Smooth muscle cell of the brain vasculature (primary cell): ENCODE measurements at places on chromosomes 6 and 20.

GRCh38 chr6:159117046-159117445 lies 52.2 kb upstream of the FNDC1 start:
- no peak for DNase-seq

DNA sequence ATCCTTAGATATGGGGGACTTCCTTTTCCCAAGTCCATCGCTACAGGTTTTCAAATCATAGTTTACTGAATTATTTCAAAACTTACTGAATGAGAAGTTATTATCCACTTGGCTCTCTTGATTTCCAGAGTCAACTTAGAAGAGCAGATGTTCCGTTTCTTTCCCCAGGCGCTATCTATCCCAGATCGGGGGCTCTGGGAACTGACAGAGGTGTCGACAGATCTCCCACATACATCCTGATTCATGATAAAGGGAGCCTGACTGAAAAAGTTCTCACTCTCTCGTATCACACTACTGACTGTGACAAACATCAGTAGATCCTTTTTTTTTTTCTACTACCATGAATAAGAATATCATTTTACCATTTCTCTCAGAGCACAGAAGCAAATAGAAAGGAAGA lies 654.8 kb downstream of the RNF144B start:
- no peak for DNase-seq

DNA sequence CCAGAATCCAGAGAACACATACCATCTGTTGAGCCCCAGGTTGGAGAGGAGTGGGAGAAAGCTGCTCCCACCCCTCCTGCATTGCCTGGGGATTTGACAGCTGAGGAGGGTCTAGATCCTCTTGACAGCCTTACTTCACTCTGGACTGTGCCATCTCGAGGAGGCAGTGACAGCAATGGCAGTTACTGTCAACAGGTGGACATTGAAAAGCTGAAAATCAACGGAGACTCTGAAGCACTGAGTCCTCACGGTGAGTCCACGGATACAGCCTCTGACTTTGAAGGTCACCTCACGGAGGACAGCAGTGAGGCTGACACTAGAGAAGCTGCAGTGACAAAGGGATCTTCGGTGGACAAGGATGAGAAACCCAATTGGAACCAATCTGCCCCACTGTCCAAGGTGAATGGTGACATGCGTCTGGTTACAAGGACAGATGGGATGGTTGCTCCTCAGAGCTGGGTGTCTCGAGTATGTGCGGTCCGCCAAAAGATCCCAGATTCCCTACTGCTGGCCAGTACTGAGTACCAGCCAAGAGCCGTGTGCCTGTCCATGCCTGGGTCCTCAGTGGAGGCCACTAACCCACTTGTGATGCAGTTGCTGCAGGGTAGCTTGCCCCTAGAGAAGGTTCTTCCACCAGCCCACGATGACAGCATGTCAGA lies 77.4 kb downstream of the ASXL1 start:
- no peak for DNase-seq

DNA sequence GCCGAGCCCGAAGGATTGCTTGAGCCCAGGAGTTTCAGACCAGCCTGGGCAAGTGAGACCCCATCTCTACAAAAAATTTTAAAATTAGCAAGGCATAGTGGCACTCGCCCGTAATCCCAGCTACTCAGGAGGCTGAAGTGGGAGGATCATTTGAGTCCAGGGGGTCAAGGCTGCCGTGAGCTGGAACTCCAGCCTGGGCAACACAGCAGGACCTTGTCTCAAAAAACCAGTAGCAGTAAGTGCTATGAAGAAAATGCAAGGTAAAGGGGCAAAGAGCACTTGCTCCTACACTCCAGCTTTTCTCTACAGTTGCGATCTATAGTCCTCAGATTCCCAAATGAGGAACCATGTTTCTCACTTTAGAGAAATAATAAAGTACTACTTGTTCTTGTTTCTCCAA lies 1.8 kb upstream of the DDX39B start:
- DNase-seq = no peak

- no peak for DNase-seq
Observed at GRCh38 chr6:164838068-164838615, 471.3 kb downstream of the C6orf118 start.

GRCh38 chr6:170584954-170585498 lies 589 bp upstream of the PDCD2 start:
- DNase-seq = no peak

- no peak for DNase-seq
Observed at GRCh38 chr20:33070111-33071053, 9.1 kb upstream of the BPIFB4 start.

DNA sequence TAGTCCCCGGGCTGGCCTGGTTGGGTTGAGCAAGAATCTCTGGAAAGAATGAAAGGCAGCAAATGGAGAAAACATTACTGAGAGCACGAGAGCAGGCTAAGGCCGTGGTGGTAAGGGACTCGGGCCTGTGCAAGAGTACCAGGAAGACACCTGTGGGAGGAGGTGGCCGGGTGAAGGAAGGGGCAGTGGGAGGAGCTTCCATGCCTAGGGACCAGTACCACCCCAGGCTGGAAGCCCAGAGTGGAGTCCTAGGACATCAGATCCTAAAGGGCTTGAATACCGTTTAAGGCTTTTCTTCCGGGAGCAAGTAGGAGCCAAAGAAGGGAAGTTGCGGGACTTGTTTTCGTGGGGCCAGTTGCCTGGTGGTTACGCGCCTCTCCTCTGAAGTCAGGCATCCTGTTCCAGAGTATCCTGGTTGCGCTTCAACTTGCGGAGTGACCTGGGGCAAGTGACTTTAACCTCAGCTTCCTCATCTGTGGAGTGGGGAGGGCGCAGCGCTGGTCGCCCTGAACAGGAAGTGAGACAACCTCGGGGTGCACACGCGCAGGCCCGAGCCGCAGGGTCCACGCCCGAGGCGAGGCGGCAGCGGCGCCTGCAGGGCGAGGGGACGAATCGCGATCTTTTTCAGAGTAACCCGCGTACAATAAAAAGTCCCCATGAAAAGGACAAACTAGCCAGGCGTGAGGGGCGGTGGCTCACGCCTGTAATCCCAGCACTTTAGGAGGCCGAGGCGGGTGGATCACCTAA lies 1.1 kb upstream of the TPD52L2 start:
- no peak for DNase-seq
